A673 (cell line): ENCODE measurements at places on chromosomes 6 and 20. TPM values are rescaled to one million over a fixed set of nuclear protein-coding genes. Genes with fewer than 3 reads are reported as not detected.

DNA sequence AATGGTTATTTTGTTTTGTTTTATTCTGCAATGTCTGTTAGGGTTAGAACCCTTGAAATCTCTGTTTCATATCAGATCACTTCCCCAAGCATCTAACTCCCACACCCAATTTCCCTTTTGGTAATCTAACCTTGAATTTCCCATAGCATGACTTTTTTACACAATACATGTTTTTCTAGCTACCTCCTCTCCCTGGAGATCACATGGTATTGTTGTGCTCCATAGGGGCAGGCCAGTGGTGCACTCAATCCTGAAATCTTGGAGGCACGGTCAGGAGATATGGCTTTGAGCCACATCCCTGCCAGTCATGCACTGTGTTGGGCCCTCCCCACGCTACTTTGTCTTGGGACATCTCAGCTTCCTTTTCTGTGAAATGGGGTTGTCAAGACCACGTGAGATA is 36.7 kb upstream of the NNAT start:
- no peak for DNase-seq

DNA sequence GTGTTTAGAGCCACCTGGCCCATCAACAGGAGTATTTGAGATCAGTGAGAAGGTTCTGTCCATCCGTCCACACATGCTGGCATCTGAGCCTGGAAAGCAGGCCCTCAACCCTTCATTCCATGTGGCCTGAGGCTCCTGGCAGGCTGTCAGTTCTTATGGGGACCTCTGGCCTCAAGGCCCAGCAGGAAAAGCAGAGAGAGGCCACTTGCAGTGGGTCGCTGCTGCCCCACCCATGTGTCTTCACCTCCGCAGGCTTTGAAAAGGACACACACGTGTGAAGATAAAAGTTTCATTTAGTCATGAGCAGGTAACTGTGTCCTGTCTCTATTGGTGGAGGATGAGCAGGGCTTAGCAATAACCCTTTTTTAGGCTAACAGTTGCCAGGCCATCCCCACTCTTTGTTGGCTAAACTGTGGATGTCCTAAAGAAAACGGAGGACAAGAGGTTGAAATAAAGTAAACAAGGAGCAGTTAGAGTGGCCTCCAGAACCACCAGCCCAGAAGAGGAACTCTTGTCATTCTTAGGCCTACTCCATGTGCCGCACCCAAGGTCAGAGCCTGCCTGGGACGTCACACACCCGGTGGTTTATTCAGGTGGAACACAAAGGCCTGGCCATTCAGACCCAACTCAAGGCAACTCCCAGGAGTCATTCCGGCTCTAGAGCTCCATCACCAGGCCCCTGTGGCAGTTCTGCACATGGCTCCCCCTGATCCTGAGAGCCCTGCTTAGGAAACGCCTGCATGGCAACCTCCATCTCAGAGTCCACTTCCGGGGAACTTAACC is 143.4 kb upstream of the CST7 start:
- no peak for DNase-seq

GRCh38 chr6:113120224-113120581 is 736.9 kb upstream of the MARCKS start:
- peak; percentile 61 for DNase-seq

- peak; percentile 49 for DNase-seq
These were observed 18.3 kb downstream of the HIVEP2 start for GRCh38 chr6:142926494-142927270.

DNA sequence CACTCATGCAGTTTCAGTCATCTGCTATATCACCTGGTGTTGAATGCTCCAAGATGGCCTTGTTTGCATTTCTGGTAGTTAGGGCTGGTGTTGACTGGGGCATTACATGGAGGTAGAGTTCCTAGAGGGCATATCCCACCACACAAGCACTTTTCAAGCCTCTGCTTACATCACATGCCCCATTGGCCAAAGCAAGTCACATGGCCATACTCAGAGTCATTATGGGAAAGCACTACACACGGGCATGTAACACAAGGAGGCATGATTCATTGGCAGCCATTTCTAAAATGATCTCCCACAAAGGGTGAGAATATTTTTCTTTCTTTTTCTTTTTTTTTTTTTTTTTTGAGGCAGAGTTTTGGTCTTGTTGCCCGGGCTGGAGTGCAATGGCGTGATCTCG is 73.2 kb downstream of the TRMT6 start:
- DNase-seq, result no peak

DNA sequence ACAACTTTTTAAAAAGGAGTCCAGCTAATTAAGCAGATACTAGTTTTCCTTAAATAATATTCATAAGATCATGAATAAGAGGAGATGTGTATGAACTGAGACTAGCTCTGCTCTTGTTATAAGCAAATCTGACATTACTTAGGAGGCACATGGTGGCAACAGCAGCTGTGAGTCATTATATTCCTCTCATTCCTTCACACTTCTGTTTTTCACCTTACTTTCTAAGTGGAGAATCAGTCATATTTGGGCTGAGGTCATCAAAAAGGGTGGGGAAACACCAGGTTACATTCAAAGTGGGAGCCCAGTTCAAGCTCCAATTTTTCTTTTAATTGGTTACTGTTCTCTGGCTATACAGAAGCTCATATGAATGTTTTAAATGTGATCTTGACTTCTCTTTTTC is 6.0 kb upstream of the RIPPLY2 start:
- DNase-seq, result no peak

GRCh38 chr6:139308286-139308916 is 16.6 kb upstream of the TXLNB start:
- no peak for DNase-seq

- DNase-seq, result no peak
These were observed 6.6 kb upstream of the SOX18 start for GRCh38 chr20:64055893-64056638.

- DNase-seq, result no peak
These were observed 1.4 kb downstream of the SAMD5 start for GRCh38 chr6:147509891-147510290.

GRCh38 chr6:139841794-139842215 is 467.4 kb upstream of the CITED2 start:
- DNase-seq, result no peak

GRCh38 chr20:47480239-47480638 is 21.4 kb upstream of the NCOA3 start:
- no peak for DNase-seq

DNA sequence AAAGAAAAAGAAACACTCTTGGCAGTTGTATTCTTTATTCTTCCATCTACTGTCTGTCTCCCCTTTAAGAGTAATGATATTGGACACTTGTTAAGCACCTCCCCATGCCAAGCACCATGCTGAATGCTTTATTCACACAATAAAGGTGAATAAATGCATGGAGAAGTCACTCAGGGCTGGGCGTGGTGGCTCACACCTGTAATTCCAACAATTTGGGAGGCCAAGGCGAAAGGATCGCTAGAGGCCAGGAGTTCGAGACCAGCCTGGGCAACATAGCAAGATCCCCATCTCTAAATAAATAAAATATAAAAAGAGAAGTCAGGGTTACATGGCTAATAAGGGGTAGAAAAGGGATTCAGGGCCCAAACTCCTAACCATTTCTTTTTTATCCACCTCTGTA is 32.1 kb downstream of the CEP250 start:
- no peak for DNase-seq

GRCh38 chr6:21807299-21808044 is 213.9 kb downstream of the SOX4 start:
- DNase-seq, result no peak

GRCh38 chr6:125246566-125246965 is 55.2 kb downstream of the HDDC2 start:
- no peak for DNase-seq

GRCh38 chr6:113980937-113981554 is 10.1 kb upstream of the HDAC2 start:
- DNase-seq, result peak; percentile 52

DNA sequence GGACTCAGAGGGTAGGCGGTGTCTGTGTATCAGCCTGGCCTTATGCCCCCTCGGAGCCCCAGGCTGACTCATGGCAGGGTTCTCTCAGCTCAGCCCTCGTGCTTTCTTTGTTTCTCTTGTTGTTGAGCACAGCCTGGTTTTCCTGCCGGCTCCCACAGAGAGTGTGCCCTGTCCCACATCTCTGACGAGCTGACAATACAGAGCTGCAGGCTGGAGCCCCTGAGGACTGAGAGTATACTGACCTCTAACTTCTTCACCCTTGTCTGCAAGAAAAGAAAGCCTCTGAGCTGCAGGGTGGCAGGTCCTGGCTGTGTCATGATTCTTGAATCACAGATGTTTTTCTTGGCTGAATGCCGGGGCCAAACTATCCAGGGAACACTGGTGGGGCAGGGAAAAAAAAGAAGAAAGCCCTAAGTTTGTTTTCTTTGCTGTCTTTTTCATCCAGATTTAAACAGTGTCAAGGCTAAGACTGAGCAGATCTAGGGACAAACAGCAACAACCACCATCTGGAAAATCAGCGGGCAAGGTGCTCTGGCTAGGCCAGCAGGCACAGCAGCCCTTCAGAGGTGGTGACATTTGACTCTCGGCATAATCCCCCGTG is 63.3 kb upstream of the ZNF133 start:
- DNase-seq, result no peak

DNA sequence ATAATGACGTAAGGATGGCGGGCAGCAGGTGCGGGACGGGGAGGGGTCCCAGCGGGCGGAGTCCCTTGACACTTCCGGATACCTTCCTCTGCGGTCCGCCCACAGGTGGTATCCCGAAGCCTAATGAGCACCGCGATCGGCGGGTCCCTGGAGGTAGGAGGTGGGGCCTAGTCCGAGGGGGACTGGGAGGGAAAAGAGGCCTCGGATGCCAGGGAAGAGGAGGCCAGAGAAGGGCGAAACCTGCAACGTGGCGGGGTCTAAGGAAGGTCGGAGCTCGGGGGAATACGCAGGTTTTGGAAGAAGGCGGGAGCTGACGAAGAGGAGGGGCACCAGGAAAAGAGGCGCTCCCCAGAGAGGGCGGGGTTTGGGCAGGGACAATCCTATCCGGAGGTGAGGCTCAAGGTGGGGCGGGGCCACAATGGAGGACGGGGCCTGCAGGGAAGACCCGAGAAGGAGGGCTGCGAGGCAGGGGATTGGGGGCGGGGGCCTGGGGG is 3.7 kb downstream of the PRSS16 start:
- peak; percentile 91 for DNase-seq

DNA sequence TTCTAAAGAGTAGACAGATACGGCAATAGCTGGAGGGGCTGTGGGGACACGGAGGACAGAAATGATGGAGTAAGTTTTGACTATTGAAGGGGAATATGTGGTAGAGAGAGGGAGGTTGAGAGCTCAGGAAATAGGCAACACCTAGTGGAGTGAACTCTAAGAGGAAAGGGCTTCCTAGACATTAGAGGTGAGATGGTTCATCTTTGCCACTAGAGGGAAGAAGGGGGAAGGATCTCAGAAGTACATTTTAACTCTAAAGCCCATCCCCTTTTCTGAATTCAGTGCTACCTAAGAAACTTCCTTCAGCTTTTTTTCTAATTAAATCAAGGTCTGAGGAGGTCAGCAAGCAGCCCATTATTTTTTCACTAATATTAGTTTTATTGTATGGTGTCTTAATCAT is 689.4 kb upstream of the MAP3K7 start:
- peak; percentile 71 for DNase-seq

DNA sequence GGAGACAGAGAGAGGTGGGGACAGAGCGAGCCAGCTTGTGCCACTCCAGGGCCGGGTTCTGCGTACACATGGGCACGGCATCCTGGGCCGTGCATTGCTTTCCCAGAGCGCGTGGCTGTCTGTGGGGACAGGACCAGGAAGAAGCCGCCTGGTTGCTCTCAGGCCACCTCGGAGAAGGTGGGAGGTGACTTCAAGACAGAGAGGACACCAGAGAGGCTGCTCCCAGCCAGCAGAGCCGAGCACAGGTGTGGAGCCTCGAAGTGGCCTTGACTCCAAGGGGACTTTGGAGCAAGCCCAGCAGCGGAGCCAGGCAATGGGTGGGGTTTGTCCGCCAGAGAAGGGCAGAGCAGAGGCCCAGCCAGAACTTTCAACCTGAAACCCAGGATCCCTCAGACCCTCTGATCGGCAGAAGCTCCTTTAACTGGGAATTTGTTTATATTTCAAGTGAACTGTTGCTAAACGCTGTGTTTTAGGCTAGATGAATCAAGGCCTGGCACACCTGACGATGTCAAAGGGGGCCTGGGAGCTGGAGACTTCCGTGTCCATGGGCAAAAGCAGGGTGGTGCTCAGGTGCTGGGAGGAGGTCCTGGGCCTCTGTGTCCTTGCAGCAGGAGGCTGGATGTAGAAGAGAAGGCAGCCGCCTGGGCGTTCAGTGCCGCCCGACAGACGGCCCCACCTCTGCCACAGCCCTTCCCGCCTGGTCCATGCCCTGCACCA is 262.1 kb downstream of the DLL1 start:
- DNase-seq, result no peak

- DNase-seq, result no peak
These were observed 84.5 kb upstream of the QKI start for GRCh38 chr6:163329991-163330390.

MLIP gene
- 0.58 and 0.74 TPM in 2 replicates for total RNA-seq

C2 gene
- 0.56 and 1.2 TPM in 2 replicates for total RNA-seq

CST1 gene
- not detected in 2 replicates for total RNA-seq

SLC26A8 gene
- not detected in 2 replicates for total RNA-seq

CRYBG1 gene
- total RNA-seq, result 2.9 and 3.9 TPM in 2 replicates

CD83 gene
- 14.4 and 15.0 TPM in 2 replicates for total RNA-seq

KCNK5 gene
- total RNA-seq, result 0.09 TPM in 1 of 2 replicates, not detected in the other

ZNF391 gene
- total RNA-seq, result 2.8 and 3.4 TPM in 2 replicates

EYA4 gene
- 1.3 and 1.5 TPM in 2 replicates for total RNA-seq

TUBB gene
- 1,864 and 1,936 TPM in 2 replicates for total RNA-seq

PRICKLE4 gene
- total RNA-seq, result 1.9 TPM in 1 of 2 replicates, not detected in the other

HLA-DMB gene
- total RNA-seq, result 0.34 and 0.46 TPM in 2 replicates
